ENCODE measurements at places on chromosomes 6 and 20.

DNA sequence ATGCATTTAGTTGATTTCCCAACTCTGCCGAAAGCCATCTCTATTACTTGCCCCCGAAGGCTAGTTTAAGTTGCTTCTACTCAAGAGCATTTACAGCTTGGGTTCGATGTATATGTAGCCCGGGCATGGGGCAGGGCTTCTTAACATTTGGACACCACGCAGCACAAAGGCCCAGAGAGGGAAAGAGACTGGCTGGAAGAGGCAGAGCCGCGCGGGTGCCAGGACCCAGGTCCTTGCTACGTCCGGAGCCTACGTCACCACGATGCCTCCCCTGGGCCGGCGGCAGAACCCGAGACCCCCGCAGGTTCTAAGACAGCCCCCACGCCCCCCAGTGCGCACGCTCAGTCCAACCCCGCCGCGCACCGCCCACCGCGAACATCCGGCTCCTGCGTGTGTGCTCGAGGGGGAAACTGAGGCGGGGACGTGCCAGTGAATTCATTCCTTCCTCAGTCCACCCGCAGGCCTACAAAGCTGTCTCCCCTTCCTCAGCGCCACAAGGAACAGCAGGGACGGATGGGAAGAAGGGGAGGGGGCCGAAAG is 367 bp upstream of the PCIF1 start:
- DNase-seq, result no peak

DNA sequence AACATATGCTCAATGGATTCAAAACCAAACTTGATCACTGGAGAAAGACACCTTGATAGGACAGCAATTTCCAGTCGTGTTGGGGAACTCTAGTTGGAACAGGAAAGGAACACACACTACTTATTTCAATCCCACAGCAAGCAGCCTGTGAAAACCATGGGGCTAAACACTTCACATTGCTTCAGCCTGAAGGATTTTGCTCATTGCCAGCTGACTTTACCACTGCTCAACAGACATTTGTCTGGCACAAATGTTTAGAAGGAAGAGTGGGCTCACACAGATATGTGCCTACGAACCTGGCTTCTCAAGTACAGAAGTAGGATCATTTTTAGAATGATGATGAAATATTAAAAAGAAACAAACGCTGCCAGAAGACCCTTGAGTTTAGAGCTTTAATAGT is 598.1 kb downstream of the PHF3 start:
- no peak for DNase-seq

- DNase-seq, result no peak
These were observed 121.2 kb downstream of the PXDC1 start for GRCh38 chr6:3630258-3630835.

GRCh38 chr6:113184291-113184690 is 672.9 kb upstream of the MARCKS start:
- peak; percentile 48 for DNase-seq

DNA sequence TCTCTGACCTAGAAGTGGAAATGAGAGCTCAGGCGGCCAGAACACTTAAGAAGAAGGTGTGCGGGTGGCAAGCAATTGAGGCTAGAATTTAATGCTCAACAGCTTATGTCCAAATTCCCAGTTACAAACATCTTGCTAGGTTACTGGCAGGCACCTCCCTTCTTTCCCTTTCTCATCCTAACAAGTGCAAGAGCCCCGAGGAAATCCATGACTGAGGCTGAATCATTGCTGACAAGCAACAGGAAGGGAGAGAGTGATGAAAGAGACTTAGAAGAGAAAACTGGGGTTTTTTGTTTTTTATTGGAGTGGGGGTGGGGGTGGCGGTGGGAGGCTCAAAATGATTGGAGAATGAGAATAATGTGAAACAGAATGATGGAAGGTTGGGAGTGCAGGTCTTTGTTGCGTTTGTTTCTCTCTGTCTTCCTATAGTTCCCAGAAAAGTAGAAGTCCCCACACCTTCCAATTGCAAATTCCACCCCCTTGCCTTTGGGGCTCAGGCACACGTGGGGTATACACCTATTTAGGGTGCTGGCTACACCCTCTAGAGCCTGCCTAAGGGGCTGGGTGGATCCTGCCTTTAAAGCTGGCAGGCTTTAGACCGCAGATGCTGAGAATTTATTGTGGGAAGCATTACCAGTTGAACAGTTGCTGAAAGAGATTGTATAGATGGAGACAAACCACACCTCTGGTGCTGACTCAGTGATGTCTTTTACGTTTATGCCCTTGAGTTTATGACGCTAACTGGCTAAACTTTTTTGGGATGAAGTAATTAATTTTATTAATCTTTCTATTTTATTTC is 1.4 kb downstream of the FAM83B start:
- no peak for DNase-seq

DNA sequence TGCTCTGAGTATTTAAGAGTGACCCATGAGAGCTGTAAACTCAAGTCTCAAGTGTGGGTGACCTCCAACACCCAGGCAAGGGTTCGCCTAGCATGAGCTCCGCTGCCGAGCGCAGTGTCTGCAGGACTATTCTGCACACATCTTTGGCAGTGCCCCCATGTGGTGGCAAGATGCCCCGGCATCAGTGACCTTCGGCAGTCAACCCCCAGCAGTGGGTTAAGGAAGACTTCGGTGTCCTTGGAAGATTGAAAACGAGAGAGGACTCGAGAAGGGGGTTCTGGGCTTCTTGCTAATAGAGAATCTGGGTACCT is 43.1 kb downstream of the RBM38 start:
- DNase-seq, result no peak

DNA sequence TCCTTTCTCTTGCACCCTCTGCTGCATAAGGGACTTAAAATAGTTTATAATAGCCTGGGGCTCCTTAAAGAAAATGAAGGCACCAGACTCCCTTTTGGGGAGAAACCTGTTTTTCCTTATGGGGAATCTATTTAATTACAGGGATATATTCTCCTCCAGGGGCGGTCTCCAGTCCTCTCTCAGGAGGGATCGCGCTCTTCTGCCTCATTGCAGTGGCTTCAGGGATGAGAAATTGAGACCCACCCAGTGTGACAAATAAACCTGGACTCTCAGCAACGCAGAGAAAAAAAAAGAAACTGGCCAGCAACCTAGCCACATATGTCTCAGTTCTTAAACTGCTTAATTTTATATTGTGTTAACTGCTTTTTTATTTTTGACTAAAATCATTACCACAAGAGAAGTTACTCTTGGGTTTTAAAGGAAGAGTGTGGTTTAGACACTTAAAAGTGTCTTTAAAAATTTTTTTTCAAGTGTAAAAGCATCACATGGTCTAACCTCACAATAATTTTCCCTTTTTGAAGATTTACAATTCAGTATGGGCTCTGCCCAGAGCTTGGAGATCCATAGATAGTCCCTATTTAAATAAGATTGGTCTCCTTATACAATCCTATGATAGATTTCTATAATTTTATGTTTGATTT is 11.7 kb upstream of the GOPC start:
- DNase-seq, result no peak

DNA sequence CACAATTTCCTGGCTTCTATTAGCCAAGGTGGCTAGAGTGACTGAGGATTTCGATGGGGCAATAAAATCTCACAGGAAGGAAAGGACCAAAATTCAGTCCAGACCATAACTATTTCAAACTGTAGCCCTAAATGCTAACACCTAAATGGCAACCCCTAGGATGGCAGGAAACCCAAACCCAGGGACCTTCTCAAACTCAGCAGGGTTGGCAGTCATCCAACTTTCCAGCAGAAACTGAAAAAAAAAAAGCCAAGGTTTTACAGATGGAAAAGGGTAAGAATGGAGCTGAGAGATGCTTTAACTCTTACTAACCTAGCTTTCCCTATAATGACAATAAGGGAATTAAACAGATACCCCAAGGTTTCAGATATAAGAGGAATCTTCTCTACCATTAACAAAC is 10.5 kb downstream of the IBTK start:
- DNase-seq, result no peak

DNA sequence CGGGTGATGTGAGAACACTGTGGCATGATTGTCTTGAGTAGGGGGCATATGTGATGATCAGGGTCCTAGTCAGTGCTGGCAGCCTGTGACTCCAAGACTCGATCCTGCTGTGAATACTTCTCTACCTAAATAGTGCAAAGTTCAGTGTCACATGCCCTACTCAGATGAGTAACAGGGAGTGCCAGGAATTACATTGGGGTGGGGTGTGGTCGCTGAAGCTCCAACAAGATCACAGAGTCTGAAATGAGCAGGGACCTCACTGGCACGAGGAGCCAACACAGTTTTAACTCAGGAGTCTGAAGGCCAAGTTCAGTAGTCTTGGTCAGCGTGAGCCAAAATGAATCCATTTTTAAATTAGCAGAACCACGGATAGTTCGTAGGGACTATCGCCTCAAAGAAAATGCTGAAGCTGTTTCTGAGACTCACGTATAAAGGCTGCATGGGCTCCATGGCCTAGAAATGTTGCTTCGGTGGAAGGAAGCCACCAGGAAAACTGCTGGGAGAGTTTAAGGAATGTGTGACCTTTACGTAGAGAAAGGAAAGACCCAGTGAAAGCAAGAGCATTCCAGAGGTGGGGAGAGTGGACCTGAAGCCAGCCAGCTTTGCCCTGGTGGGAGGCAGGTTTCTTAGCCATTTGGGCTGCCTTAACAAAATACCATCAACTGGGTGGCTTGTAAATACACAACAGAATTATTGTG is 72.2 kb downstream of the RPP40 start:
- no peak for DNase-seq

DNA sequence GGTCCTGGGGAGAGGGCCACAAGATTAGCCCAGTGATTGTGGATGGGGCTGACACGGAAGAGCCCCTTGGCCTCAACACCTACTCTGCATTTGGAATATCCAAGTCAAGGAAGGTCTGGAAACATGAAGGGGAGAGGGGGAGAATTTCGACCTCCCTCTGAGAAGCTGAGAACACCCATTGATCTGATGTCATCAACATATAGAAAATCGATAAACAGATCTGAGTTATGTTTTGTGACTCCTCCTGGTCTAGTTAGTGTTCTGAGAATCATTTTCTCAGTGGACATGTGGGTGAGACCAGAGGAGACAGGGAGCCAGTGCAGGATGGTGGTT is 108.0 kb downstream of the SLC22A3 start:
- no peak for DNase-seq

DNA sequence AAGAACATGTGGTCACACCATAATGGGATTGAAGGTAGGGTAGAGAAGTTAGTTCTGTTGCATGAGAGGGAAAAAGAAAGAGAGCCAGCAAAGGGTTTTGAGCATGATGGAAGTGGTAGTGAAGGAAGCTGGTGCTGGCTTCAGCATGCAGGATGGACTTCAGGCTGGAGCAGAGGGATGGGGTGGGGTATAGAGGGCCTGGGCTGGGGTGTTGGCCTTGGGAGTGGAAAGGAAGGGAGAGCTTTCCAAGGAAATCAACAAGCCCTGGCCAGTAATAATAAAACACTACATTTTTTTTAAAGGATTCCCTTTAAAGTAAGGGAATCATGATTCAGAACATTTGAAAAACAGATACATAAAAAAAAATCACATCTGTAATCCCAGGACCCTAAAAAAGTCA is 61.2 kb downstream of the LAMA4 start:
- DNase-seq, result no peak

DNA sequence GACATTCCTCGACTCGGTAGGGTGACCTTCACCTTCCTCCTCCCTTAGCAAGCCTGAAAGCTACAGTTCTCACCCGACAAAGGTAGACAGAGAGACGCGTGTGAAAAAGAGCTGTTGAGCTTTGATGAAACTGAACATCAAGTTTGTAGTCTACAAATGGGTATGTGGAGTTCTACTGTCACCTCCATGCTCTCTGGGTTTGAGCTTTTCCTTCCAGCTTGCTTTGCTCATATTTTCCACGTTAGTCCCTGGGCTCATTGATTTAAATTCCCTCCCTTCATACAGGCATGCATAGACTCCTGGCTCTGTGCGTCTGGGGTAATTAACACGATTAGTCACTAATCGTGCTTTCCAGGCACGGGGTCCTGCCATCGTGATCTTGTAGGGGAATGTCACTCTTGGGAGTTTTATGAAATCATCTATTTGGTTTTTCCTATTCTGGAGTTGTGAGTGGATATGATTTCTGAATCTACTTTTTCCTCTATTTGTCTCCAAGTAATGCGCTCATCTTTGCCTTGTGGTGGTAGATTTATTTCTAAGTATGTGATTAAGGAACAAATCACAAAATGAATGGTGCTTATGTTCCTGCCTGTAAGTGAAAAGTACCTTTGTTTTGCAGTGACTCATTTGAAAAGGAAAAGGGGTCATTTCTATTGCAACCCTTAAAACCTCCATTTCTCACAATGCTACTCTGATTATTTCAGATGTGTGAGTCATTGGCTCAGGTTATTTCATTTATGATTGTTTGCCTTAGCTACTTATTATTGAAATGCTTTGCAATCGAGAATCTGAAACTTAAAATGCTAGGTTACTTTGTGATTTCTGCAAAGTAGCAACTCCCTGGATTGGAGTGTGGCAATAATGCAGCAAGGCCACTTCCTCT is 154.6 kb downstream of the ZDHHC14 start:
- peak; percentile 43 for DNase-seq

GRCh38 chr6:126608681-126609080 is 268.8 kb downstream of the CENPW start:
- DNase-seq, result no peak

DNA sequence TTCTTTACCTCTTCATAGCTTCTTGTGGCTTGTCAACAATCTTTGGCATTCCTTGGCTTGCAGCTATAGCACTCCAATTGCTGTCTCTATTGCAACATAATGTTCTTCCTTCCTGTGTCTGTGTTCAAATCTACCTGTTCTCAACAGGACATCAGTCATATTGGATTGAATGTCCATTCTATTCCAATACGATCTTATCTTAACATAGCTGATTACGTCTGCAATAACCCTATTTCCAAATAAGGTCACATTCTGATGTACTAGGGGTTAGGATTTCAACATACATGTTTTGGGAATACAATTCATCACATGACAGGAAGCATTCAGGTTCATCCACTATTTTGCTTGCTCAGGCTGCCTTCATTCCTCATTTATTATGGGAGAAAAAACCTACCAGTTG is 684.4 kb upstream of the CITED2 start:
- DNase-seq, result no peak

DNA sequence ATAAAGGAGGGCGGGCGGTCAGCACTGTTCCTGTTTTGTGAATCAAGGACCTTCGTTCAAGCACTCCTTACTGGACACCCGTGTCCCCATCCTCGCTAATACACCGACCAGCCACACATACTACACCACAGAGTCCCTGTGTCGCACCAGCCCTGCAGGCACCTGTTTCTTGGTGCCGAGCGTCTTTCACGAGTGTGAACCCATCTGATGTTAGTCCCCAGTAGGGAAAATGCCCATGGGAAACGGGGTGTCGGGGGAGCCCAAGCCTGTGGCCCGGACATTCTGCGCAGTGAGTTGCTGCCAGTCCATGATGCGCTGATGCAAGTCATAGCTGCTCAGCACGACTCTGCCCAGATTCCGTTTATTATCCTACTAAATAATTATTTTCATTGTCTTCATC is 74.7 kb downstream of the TTLL2 start:
- DNase-seq, result no peak

DNA sequence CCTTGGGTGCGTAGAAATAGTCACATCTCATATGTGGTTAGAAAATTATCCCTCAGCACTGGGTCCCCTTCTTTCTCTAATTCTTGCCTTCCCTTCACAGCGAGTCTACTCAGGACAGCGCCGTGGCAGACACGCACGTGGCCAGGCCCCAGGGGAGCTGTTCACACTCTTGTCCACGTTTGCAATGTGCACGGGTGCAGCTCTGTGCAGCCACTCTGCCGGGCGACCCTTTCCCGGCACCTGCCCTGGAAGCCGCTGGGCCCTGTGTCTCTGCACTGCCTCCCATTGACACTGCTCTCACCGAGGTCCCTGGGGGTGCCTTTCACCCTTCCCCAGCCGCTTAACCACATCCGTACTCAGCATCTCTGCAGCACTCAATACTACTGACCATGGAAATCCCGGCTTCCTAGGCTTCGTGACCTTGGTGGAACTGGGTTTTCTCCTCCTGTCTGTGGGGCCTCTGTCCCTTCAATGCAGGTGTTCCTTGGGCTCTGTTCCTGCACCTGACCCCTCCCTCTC is 104.9 kb downstream of the DACT2 start:
- no peak for DNase-seq

Measured in AG09319 (cell line).